ENCODE measurements at places on chromosomes 5 and 9. TPM values are rescaled to one million over a fixed set of nuclear protein-coding genes. Genes with fewer than 3 reads are reported as not detected.

The SPATA9 gene
- total RNA-seq = not detected

- no peak for DNase-seq
Measured at GRCh38 chr5:31346896-31347551, 153.5 kb downstream of the CDH6 start.

DNA sequence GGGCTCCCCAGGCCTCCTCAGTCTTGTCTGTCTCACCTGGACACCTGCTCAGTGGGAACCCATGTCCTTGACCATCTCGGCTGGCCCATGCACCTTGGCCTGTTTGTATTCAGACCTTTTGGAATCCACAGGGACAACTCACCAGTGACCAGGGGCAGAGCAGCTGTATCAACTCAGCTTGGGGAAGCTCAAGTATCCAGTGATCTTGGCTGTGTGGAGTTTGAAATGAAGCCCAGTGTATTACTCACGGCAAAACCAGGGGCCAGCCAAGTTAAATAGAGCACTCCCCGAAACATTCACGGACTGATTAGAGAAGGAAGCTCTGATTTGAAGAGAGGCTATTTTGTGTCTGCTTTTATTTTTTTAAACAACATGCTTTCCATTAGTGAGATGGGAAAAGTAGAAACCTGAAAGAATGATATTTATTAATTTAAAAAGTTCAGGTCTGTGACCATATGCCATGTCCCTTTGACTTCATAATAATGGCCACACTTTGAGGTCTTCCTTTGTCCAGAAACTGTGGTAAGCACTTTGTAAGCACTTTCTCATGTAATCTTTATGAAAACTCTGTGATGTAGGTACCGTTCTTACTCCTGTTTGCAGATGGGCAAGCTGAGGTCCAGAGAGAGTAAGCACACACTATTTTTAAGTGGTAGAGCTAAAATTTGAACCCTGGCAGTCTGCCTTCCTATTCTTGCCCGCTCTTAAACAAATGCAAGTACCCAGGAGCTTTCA, 656.5 kb downstream of the BNC2 start:
- DNase-seq = peak; percentile 82

DNA sequence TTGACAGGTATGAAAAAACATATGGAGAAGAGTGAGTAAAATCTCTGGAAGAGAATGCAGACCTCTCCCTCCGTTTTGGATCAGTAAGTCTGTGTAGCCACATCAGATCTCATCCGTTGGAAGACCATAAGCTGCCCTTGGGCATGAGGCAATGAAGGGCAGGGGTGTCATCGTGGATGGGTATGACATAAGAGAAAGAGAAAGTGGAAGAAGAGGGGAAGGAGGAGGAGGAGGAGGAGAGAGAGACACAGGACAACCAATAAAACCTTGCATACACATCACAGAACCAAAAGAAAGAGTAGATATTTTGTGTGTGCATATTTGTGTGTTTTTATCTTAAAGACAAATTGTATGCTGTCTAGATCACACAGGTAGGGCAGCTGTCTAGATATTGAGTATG, 50.7 kb downstream of the PRRC1 start:
- no peak for DNase-seq
